Stomach (tissue), 19 donors: ENCODE measurements at places on chromosomes 12 and 14.

GRCh38 chr14:23141706-23142444 lies 22.8 kb upstream of the CEBPE start:
- DNase-seq: peak; percentile 79

DNA sequence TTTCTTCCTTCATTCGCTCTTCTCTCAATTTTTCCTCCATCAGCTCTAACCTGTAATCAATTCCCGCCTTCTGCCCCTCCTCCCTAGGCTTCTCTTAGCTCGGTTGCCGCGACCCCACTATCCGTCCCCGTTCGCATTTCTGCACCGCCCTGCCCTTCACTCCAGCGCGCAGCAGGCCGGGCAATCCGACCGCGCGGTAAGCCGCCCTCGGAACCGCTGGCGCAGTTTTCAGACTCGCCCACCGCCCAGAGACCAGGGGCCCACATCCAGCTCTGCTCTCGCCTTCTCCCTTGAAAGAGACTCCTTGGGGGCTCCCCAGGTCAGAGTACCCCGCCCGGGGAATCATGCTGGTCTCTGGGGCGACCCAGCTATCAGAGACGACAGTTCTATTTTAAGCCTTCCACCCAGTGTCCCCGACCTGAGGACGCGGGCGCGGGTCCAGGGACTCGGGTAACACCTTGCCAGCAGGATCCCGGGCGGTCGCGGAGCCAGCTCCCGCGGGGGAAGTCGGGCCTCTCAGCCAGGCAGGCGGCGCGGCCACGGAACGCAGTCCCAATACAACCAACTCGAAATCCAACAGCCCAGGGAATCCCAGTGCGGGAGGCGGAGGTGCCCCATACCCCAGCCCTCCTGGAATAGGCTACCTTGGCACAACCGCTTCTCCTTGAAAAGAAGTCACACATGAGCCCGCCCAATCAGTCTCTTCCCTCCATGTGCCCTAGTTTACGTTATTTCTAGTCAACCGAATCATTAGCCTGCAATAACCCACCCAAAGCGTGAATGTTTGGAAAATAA lies 5.7 kb upstream of the SLC38A4 start:
- DNase-seq: peak; percentile 62

GRCh38 chr14:69632164-69632563 lies 20.8 kb downstream of the SUSD6 start:
- no peak for DNase-seq

GRCh38 chr12:2559931-2560330 lies 234.8 kb upstream of the FKBP4 start:
- no peak for DNase-seq

DNA sequence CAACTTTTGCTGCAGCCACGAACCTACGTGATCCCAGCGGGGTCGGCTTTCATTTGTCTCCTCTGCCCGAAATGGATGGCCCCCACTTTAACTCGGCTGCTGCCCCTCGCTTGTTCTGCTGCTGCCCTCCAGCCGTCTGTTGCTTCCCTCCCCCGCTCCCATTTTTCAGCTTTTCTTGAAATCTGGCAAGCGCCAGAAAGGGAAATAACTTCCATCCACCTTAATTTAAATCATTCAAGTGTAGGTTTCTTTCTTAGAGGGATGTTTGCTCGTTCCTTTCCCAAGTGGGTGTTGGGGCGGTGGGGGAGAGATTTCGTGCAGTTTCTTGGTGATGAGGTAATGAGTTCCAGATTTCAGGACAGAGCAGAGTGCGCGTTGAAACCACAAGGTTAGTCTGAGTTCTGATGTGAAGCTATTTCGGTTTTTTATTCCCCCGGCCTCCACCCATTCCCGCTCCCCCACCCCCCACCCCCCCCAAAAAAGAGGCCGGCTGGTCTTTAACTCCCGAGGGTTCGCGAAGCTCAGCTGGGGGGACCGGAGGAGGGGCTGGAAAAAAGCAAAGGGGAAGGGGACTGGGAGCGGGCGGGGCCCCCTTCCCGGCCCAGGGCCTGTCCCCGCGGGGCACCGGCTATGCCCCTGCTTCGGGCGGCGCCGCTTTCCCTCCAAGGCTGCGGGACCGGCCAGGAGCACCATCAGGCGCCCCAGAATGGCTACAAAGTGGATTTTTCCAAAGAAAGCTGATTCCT lies 2.2 kb upstream of the ZFP36L1 start:
- peak; percentile 87 for DNase-seq

- DNase-seq: no peak
Observed at GRCh38 chr14:81936348-81936747, 402.7 kb upstream of the SEL1L start.

GRCh38 chr14:95182379-95182778 lies 25.1 kb upstream of the DICER1 start:
- no peak for DNase-seq

- peak; percentile 64 for DNase-seq
Observed at GRCh38 chr12:76586764-76587395, 27.3 kb upstream of the OSBPL8 start.

GRCh38 chr14:105168496-105168978 lies at the start of gene JAG2:
JAG2 (minus strand) TSS chr14:105168776; CDS start chr14:105168420, 356 bp downstream.
- peak; percentile 67 for DNase-seq

- DNase-seq: no peak
Observed at GRCh38 chr14:21163871-21164291, 8.0 kb upstream of the OR5AU1 start.

DNA sequence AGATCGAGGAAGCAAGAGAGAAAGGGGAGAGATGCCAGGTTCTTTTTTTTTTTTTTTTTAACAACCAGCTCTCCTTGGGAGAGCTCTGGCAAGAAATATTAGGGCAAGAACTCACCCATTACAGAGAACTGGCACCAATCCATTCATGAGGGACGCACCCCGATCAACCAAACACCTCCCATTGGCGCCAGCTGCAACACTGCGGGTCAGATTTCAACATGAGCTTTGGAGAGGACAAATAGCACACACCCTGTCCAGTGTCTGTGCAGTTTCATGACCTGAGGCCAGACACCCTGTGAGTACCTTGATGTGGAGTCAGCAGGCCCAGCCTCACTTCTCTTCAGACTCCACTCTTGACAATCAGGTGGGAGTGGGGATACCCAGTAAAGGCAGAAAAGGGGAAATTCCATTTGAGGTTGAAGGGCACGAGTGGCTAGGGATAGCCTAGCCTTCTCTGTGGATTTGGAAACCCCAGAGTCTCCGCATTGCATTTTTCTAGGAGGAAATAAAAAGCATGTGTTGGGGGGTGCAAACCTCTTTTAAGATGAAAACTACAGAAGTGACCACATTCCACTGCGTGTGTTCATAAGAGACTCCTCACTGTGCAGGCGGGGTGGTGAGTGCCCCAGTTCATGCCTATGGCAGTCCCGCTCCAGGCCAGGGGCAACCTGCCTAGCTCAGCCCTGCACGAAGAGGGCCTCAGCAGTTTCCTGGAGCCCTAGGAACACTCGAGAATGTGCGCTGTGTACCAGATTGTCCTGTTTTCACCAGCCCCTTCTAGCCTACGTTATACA lies 42.4 kb upstream of the GPATCH2L start:
- no peak for DNase-seq

DNA sequence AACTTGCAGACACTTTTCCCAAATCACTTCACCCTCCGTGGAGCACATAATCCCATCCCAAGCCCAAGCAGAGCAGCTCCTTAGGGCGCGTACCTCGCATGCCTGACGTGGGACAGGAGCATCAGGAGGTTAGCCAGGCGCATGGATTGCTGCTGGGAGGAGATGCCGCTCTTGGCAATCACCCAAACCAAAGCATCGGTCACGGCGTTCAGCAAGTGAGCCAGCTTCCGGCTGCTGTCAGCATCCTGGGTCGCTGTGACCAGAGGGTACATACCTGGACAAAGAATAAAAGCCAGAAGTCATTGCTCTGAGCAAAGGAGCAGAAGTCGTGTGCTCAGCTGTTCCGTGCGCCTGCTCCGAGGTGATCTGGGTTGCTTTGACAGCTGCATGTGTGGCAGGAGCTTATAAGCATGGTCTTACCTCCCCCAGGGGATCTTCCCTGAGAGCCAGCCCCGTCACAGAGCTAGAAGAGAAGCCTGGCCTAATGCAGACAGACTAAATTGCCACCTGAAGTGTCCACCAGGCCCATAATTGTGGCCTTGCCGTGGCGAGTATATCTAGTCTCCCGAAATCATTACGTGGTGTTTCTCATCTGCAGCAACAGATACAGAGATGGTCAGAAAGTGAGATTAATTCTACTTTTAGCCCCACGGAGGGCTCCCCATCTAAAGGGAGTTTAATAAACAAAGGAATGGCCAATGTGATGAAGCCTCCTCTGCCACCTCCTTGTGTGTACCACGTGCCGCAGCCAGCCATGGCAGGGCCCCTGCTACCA lies 59.1 kb downstream of the ESR2 start:
- no peak for DNase-seq

DNA sequence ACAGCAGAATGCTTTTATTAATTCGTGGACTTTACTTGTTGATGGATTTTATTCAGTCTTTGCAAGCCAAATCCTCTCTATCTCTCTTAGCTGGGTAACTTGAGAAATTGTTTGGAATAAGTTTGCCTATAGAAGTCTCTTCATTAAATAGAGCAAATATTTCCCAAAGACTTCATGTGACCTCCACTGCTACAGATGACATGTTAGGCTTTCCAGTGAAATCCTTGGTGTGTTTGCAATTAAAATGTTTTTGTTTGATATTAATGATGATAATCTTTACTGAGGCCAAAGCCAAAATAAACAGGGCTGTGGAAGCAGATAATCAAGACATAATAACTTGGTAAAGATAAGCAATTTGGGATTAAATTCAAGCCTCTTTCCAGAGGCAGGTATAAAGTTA lies 4.4 kb downstream of the MYF6 start:
- DNase-seq: no peak

DNA sequence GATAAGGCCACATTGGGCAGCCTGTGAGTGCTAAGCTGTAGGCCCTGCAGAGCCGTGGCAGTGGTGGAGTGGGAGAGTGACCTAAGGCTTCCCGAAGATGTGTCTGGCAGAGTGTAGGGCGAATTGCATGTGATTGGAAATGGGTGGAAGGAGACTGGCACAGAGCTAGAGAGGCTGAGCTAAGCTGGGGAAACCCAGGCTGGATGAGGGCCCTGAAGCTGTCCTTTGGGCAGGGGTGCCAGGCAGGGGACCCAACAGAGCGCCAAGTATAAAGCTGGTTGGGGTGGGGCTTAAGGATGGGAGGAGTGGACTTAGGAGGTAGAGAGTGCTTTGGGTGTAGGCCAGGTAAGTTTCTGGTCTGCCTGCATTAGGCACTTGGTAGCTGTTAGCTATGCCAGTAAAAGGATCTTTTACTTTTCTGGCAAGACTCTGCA lies 47.9 kb downstream of the WDR20 start:
- DNase-seq: no peak

- DNase-seq: no peak
Observed at GRCh38 chr14:75647640-75648039, 13.0 kb downstream of the ERG28 start.

- no peak for DNase-seq
Observed at GRCh38 chr12:93315385-93315906, 62.3 kb upstream of the NUDT4 start.

GRCh38 chr12:32454866-32455265 lies 55.5 kb downstream of the FGD4 start:
- DNase-seq: peak; percentile 35

- no peak for DNase-seq
Observed at GRCh38 chr12:59583003-59583712, 12.7 kb upstream of the SLC16A7 start.

- DNase-seq: peak; percentile 19
Observed at GRCh38 chr14:104314251-104314941, 176.0 kb downstream of the KIF26A start.
